ENCODE measurements at places on chromosomes 11 and 22.
A peak's percentile ranks its signal among the peaks of the same experiment; 100 is the strongest.

DNA sequence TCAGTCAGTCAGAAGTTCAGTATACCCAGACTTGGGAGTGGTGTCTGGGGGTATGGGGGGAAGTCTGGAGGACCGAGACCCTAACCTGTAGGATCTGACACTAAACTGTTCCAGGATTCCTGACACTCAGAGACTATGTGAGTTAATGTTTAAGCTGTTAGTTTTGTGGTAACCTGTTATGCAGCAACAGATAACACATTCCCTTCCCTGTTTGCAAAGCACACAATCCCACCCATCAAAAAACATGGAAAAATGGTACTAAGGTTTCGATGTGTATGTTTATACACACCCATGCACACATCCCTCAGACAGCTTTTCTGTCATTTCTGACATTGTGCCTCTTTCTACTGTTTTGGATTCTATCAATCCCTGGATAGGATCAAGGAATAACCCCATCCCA, 27.6 kb downstream of the ZNF280B start:
- no peak for DNase-seq

DNA sequence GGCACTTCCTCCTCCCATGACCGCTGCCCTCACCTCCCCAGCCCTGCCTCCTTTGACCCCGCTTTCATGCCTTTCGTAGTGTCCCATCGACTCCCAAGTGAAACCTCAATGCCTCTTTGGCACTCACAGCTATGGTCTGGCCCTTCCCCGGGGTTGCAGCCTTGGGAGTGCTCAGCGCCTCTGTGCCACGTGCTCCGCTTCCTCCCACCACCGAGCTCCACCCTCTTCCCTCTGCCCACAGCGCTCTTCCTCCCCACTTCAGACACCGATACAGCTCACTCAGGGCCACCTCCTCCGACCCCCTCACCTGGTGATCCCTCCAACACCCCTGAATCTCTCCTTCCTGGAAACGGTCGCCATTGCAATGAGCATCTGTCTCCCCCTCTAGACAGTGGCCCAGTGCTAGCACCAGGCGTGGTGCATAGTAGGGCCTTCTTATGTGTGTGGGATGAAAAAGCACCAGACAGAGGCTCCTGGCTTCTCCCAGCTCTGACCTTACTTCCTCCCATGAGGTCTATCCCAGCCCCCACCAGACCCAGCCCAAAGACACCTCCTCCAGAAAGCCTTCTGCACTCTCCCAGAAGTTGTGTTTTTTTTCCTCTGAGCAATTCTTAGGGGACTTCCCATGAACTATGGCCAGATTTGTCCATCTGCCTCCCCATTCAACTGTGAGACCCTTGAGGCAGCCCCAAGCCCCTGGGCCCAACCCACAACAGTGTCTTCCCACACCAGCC, 16.4 kb upstream of the SCGB1A1 start:
- DNase-seq, result no peak

DNA sequence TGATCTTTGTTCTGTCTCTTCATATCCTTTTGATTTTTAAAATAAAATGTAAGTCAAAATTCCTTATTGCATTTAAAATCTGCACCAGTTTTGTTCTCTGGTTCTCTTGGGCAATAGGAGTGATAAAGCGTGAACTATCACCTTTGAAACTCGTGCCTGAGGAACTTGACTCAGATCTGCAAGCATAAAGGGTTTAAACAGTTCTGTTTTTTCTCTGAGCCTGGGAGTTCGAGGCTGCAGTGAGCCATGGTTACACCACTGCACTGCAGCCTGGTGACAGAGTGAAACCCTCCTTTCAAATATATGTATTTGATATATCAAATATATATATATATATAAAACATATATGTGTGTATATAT, 38.9 kb upstream of the CLMP start:
- DNase-seq, result no peak

DNA sequence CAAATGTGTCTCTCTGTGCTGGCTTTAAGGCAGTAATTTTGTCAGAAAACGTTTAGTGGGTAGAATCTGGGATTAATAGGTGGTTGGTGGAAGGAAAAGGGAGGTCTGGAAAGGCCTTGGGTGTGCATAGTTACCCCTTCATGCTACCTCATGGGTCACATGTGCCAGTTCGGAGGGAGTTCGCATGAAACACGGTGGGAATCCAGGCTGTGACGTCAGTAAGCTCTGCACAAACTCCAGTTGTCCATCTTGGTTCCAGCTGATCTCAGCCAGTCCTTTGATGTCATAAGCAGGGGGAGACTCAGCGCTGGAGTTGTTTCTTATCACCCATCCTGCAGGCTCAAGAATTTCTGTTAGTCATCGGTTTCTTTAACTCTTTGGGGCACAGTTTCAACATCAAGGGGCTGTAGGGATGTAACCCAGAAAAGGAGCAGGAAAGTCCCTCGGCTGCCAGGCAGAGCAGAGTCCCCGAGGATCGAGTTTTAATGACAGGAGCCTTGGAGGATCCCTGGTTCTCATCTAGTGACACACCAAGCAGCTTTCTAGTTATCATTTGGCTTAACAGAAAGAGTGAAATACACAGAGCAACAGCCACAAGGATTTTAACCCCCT, 28.9 kb downstream of the MOV10L1 start:
- DNase-seq, result no peak

DNA sequence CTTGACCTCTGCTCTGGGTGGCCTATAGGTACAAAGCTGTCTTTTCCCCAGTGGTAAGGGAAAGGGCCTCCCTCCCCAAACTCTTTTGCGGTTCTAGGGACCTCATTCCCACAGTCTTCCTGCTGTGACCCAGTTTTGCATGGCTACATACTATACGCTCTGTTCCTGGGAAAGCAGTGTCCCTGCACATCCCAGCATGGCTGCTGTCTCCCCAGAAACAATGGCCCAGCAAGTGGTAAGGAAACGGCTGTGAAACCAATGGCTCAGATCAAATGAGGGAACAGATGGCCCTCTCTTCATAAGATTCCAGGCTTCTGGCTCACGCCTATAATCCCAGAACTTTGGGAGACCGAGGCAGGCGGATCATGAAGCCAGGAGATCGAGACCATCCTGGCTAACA, 41.1 kb downstream of the RPL27A start:
- DNase-seq, result no peak

DNA sequence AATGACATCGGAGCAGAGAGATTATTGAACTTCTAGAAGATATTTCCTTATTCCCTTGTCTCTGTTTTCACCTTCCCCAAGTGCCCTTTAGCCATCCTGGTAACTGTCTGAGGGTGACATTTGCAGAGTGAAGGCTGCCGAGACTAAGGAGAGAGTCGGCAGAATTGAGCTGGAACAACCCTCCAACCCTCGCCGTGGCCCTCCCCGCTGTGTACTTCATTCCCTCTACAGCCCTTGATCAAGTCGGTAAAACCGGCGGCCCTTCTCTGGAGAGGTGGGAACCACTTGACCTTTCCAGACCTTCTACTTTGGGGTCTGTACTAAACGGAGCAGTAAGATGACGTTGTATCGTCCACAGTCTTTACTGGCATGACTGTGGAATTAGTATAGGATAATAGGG, 26.1 kb downstream of the OR8B12 start:
- no peak for DNase-seq

DNA sequence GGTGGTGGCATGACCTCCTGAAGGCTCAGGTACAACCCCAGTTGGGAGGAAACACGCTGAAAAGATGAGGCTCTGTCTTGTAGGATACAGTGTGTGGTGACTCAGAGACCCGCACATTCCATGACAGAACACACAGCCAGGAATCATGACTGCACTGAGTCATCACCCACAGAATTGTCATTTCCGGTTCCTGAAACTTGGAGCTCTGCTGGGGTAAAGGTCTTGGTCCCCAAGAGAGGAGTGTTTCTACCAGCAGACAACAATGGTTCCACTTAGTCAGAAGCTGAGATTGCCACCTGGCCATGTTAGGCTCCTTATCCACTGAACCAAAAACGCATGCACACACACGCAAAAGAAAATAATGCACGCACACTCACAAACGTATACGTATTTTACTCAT, 31.5 kb upstream of the CYB5R3 start:
- peak; percentile 66 for DNase-seq

GRCh38 chr11:29449281-29450074, 567.4 kb downstream of the KCNA4 start:
- DNase-seq, result no peak
